Fibroblast of the aortic adventitia (primary cell): ENCODE measurements at places on chromosomes 4 and X.
A peak's percentile ranks its signal among the peaks of the same experiment; 100 is the strongest.

DNA sequence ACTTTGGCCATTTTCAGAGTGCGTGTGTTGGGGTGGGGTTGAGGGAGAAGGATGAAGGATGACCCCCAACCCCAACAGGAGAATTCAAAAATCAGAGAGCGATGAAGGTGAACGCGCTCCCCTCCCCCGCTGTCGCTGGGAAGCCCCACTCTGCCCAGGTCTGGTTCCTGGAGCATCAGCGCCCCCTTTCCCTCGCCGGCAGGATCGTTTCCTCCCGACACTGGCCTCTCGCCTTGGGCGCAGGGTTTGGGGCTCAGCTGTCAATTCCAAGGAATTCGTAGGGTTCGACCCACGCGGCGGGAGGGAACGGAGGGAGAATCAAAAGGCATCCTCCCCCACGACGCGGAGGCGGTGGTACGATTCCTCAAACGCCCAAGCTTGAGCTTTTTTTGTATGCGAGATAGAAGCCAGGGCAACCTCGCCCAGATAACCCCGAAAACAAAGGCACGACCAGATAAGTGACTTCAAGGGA lies 1.0 kb upstream of the PDGFRA start:
- DNase-seq, result peak; percentile 87

DNA sequence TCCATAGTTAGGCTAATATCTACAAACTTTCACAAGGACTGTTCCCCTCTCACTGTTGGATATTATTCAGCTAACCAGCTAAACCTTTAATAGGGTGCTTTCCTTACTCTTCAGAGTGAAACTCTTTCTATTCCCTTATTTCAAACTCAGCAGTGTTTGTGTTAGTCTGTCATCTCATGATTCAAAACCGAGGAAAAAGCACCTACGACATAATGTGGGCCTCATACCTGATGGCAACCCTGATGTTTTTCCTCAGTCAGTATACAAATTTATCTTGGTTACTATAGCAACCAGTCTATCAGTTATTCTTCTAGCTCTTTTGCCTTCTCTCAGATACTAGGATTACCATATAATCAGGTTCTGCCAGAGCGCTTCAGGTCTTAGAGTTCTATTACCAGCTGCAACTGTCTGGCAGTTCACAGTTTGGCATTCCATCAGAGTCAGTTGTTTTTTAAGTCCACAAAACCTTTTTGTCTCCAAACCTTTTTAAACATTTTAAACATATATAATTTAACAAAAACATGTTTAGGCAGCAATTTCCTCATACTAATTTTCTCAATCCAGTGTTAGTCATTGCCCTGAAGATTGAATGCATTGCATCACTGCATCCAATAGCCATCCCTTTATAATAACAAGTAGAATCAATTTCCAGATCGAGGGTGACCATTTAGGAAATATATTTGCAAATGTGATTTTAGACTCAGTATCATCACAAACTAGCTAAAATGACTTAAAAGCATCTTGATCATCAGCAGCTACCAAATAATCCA lies 7.4 kb downstream of the WDR44 start:
- peak; percentile 24 for DNase-seq

DNA sequence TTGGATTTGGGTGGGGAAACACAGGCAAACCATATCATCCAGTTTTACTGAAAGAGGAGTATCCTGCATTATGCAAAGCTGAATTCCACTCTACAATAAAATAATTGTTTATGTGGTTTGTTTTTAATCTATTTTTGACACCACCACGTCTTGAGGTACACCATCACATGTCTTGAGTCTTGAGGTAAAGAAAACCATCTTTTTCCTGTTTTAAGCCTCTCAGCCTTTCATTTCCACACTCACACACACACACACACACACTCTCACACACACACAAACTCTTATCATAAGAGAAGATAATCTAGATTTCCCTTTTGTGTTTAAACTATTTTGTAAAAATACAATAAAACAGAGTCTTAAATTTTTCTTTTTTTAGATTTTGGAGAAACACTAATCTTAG lies 32.0 kb downstream of the SPIN3 start:
- DNase-seq, result no peak

GRCh38 chr4:2796849-2797544 lies 4.1 kb downstream of the SH3BP2 start:
- DNase-seq, result no peak

DNA sequence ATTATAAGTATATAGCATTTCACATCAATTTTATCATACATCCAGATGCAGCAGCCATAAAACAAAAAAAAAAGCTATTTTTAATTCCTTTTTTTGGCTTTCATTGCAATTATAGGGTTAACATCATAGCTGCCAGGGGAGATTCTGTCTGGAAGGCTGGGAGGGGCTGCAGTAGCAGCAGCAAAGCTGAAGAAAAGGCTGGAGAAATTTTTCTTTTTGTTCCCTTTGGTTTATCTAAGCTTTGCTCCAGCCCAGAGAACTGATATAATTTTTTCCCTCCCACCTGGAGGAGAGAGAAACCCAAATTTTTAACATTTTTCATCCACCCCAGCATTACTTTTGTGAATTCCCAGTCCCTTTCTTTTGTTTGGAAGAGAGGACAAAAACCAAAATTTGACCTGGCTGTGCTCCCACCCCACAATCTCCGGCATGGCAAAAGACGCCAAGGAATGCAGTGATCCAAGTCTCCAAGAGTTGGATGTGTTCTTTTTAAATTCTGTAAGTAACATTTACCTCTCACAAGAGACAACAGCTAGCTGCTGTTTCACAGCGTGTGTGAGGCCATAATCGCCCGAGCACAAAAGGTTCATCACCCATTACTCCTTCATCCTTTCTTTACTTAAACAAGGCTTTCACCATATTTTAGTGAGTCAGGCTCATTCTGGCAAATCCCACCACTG lies 25.1 kb upstream of the FAM156A start:
- DNase-seq, result peak; percentile 68

GRCh38 chr4:176945334-176945733 lies 152.6 kb upstream of the VEGFC start:
- no peak for DNase-seq

DNA sequence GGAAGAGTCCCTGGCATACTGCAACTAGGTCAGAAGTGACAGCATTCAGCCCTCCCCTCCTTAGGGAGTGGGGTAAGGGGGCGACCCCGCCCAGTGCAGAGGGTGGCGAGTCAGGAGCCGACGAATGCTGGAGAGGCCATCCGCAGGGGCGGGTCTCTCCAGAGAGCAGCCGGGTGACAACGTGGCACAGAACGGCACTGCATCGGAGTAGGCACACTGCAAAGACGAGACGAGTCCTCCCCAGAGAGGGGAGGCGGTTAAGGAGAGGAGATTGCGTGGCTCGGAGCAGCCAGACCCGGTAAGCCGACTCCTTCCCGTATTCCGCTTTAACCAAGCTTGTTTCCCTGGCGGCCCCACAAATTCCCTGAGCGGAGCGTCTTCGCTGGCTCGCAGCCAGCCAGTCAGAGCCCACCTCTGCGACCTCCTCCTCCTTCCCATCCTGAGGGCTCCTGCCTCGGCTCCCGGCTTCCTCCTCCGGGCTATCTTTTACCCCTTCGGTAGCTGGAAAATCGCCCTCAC lies 54.9 kb downstream of the LINC00632 start:
- peak; percentile 51 for DNase-seq

GRCh38 chr4:150010525-150011126 lies 67.6 kb upstream of the DCLK2 start:
- peak; percentile 86 for DNase-seq

- DNase-seq, result no peak
These were observed 2.8 kb downstream of the TBC1D14 start for GRCh38 chr4:6912441-6912840.

- peak; percentile 3 for DNase-seq
These were observed 689.3 kb downstream of the CENPC start for GRCh38 chr4:66855956-66856355.

DNA sequence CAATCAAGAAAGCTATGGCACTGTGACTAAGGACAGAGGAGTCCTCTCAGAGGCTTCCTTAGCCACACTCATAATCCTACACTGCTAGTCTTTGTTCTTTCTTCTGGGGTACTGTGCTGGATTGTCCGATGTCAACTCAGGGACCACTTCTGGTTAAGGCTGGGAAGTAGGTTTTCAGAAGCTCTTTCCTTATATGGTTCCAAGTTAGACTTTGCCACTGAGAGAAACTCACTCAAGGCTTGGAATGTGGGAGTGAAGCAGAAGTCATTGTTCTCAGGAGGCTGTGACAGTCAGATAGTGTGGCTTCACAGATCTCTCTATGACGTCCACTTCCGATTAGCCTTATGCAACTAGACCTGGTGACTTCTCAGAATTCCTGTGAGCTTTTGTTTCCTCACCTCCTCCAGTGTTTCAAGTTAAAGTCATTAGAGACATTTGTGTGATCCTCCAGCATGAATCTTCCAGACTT lies 317.3 kb upstream of the F9 start:
- no peak for DNase-seq

GRCh38 chr4:87848622-87849351 lies 16.0 kb downstream of the MEPE start:
- peak; percentile 83 for DNase-seq

GRCh38 chr4:2789793-2790582 lies 2.9 kb upstream of the SH3BP2 start:
- no peak for DNase-seq

- peak; percentile 76 for DNase-seq
These were observed 23.0 kb downstream of the GAB3 start for GRCh38 chrX:154727871-154728270.

DNA sequence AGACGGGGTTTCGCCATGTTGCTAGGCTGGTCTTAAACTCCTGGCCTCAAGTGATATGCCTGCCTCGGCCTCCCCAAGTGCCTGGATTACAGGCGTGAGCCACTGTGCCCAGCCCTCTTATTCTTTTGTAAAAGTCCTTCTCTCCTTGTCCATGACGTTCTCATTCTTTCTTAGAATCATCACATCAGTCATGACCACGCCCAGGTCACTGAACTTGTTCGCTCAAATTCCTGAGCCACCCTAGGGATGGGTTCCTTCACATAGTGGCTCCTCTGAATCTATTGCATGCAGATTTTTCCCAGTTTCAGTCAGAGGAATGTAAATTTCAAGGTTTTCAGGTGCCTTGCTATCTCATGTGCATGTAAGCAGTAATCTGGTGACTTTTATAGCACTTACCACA lies 15.7 kb downstream of the JADE1 start:
- DNase-seq, result peak; percentile 35

GRCh38 chrX:22760513-22761057 lies 239.2 kb upstream of the DDX53 start:
- no peak for DNase-seq

- DNase-seq, result no peak
These were observed 160.1 kb downstream of the TET2 start for GRCh38 chr4:105306820-105307219.

DNA sequence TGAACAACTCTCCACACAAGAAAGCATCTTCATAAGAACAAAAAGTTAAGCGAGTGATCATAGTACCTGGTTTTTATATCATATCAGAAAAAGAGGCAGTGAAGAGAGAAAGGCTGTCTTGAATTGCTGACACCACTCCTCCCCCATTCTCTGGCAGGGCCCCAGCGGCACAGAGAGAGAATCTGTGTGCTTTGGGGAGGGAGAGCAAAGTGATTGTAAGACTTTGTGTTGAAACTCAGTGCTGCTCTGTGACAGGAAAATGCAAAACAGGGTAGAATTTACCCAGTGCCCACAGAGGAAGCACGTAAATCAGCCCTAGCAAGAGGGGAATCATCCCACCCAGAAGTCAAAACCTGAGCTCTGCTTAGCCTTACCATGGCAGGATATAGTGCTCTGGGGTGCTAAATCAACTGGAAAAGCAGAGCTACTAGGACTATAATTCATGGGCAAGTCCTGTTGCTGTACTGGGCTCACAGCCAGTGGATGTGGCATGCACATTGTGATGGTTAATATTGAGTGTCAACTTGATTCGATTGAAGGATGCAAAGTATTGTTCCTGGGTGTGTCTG lies 174.6 kb downstream of the PRR32 start:
- no peak for DNase-seq

DNA sequence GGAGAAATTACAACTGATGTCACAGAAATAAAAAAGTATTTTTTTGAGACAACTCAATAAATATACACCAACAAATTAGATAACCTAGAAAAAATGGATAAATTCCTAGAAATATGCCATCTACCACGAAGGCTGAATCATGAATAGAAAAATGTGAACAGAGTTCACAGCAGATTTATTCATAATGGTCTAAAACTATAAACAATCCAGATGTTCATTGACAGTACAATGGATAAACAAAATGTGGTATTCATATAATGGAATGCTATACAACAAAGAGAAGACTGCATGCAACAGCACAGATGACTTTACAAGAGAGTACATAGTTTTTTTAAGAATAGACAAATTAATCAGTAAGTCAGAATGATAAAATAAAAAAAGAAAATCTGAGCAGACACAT lies 55.2 kb downstream of the CLOCK start:
- peak; percentile 66 for DNase-seq

DNA sequence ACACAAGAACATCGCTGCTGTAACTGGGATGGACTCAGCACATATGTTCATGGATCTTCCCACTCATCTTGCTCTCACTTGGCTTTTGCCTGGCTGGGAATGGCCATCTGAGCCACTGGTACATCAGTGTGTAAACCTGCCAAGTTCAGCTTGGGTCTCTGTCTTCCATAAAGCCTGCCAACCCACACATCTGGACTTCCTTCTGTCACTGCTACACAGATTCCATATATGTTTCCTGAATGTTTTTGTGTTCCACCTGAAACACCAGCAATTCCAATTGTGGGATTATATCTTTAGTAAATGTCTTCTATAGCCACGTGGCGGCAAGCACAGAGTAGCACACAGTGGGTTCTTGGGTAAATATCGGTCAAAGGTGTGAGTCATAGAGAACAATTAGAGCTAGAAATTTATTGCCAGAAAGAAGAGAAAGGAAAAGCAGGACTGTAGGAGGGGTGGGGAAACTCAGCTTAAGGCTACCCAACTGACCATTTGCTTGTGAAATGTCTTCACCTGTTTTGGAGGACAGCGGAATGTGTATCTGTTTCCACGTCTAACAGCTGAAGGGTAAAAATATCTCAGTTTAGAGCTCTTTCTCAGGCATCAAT lies 125.9 kb downstream of the MFAP3L start:
- DNase-seq, result no peak

DNA sequence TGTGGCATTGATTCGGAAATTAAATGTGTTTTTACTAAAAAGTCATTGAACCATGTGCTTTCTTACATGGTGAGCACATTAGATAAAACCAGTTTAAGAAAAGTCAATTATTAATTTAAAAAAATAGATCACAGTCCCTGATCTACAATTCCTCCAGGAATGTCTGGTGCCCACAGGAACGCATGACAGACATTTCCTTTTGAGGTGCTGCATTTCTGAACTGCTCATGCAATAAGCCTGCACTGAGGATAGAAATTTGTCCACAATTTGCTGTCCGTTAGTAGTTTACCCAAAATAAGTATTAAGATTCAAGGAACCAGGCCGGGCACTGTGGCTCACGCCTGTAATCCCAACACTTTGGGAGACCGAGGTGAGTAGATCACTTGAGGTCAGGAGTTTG lies 8.2 kb upstream of the ADAMTS3 start:
- no peak for DNase-seq

GRCh38 chr4:24514808-24515207 lies 69.5 kb downstream of the DHX15 start:
- DNase-seq, result no peak

DNA sequence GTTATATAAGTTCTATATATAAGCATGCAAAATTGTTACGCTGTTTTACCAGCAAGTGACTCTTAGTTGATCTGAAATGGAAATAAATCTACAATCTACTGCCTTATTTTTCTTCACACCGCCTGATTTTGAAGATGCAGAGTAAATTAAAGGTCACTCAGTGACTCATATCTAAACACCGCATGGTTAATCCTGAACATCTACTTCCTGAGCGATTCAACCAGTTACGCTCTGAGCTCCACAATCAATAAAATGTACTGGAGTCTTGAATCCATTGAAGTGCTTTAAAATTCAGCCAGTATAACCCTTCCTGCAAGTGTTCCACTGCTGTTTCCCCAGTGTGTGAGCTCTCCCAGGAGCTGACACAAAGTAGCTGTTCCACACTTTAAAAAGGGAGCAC lies 192.8 kb downstream of the SLC7A11 start:
- no peak for DNase-seq
